ENCODE measurements at places on chromosomes 3 and 15. TPM values are rescaled to one million over a fixed set of nuclear protein-coding genes. Genes with fewer than 3 reads are reported as not detected.

The PLCH1 gene
- total RNA-seq: 0.44 TPM

The GUCA1C gene
- total RNA-seq: not detected

The ACTRT3 gene
- 3.4 TPM for total RNA-seq

The CHRNA7 gene
- 0.84 TPM for total RNA-seq

The LEKR1 gene
- total RNA-seq: 0.27 TPM

The GOLGA6B gene
- not detected for total RNA-seq

DNA sequence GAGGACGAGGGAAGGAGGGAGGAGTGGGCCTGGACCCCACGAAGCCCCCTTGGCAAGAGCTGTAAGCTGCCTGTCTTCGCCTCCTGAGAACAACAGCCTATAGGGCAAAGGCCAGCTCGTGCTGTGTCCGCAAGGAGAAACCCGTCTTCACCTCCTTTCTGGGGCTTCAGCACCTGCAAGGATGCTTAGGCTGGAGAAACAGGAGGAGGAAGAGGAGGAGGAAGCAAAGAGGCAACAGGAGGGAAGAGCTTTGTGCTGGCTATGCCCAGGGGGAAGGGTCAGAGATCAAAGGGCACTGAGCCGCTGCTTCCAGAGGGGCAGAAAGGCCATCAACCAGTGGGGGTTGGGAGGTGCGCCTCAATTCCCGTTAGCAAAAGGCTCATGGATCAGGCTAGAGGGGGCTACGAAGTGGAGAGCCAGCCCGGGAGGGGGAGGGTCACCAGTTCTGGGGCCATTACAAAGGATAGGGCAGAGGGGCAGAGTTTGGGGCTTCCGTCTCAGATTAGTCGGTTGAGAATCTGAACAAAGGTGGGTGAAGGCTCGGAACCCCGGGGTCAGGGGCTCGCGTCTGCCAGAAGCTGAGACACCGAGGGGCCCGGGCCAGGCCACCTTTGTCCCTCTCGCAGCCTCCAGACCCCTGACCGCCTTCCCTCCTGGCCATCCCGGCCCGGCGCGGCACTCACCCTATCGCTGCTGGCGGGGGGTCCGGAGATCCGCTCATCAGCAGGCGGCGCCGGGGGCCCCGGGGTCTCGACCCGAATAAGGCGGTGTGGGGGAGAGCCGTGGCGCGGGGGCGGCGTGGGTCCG lies 792 bp downstream of the SHF start:
- peak overlapping the region; percentile 72 for H3K27ac ChIP-seq
- H3K4me1 ChIP-seq: peaks cover 46% of the 10 kb centered on the region
- peak overlapping the region; percentile 82 for H3K4me3 ChIP-seq
- peaks cover 5% of the 10 kb centered on the region for H3K27me3 ChIP-seq
- no peaks in the 10 kb centered on the region for H3K36me3 ChIP-seq

DNA sequence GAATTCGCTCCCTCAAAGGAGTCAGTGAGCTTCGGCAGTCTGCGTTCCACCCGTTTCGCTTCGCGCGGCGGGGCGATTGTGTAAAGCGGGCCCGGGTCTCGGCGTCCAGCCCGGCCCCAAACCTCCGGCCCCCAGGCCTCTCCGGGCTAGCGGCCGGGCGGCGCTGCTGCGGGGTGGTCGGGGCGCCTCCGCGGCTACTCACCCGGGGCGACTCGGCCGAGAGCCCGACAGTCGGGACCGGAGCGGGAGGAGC lies 412 bp downstream of the CHDH start:
- no peak overlapping the region for H3K27ac ChIP-seq
- no peak for DNase-seq
- H3K4me1 ChIP-seq: peaks cover 6% of the 10 kb centered on the region
- peak overlapping the region; percentile 56 for H3K4me3 ChIP-seq

DNA sequence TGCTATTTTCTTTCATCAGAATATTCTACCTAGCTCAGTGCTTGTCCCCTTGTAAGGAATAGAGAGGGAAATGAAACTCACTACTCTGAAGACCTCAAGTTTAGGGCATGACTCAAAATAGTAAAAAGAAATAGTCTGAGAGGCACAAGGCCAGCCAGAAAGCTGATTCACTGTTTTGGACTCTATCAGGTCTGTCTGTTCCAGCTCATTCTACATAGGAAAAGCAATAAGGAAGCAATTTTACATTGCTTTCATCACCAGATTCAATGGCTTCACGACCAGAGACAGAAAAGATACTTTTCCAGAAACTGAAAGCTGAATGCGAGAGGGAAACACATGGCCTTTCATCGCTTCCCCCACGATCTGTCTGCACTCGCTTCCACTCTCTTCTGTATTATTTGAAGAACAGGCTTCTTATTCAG lies 276.0 kb downstream of the GBE1 start:
- H3K4me1 ChIP-seq: no peaks in the 10 kb centered on the region
- DNase-seq: peak; percentile 94
- peak overlapping the region; percentile 35 for H3K27ac ChIP-seq
- no peaks in the 10 kb centered on the region for H3K36me3 ChIP-seq
- H3K27me3 ChIP-seq: no peaks in the 10 kb centered on the region

DNA sequence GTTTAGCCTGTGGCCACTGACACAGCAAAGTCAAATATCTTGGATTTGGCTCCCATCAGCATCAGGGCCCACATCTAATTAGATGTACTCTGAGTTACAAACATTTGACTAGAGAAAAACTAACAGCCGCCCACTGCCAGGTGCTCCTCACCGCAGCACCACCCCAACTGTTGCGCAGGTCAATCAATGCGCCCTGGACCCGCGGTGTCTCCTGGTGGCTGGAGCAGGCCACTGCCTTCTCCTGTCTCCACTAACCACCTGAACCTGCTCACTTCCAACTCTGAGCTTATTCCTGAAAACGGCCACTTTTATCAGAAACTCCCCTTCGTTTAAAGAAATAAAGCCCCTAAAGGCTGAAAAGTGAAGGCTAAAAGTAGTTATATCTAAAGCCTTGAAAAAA lies 4.3 kb downstream of the RIOX2 start:
- no peak overlapping the region for H3K27ac ChIP-seq
- H3K4me1 ChIP-seq: peaks cover 11% of the 10 kb centered on the region
- H3K4me3 ChIP-seq: no peak overlapping the region
- no peak for DNase-seq
- no peaks in the 10 kb centered on the region for H3K27me3 ChIP-seq

DNA sequence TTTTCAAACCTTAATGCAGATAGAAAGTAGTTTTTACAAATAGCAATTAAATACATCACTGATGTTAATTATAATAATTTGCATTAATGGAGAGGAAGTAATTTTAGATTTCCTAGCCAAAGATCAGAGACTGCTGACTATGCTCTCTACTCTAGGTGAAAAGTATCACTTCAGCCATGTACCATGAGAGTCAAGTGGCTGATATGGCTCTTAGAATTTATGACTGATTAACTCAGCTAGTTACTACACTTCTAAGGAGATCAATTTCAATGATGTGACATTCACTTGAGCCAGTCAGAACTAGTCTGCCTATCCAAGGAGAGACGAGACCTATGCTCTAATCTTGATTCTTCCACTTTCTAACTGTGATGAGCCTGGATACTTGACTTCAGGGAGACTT lies 405.7 kb upstream of the RORA start:
- no peak for DNase-seq
- H3K4me3 ChIP-seq: no peak overlapping the region
- H3K36me3 ChIP-seq: no peaks in the 10 kb centered on the region
- H3K4me1 ChIP-seq: peaks cover under 1% of the 10 kb centered on the region

- H3K27me3 ChIP-seq: no peaks in the 10 kb centered on the region
- no peaks in the 10 kb centered on the region for H3K4me1 ChIP-seq
- H3K27ac ChIP-seq: no peak overlapping the region
- no peaks in the 10 kb centered on the region for H3K36me3 ChIP-seq
- DNase-seq: peak; percentile 22
- H3K4me3 ChIP-seq: no peak overlapping the region
These were observed 67.1 kb downstream of the OXSM start for GRCh38 chr3:25856902-25857518.

GRCh38 chr3:167302678-167303077 lies 77.4 kb downstream of the ZBBX start:
- no peak overlapping the region for H3K4me3 ChIP-seq
- no peak for DNase-seq
- H3K27ac ChIP-seq: no peak overlapping the region

GRCh38 chr3:59609657-59610348 lies 560.0 kb upstream of the CFAP20DC start:
- H3K36me3 ChIP-seq: no peaks in the 10 kb centered on the region
- no peaks in the 10 kb centered on the region for H3K27me3 ChIP-seq
- H3K4me1 ChIP-seq: peaks cover 14% of the 10 kb centered on the region
- DNase-seq: peak; percentile 67

- no peak overlapping the region for H3K4me3 ChIP-seq
- no peaks in the 10 kb centered on the region for H3K4me1 ChIP-seq
- H3K27me3 ChIP-seq: no peaks in the 10 kb centered on the region
- H3K36me3 ChIP-seq: no peaks in the 10 kb centered on the region
These were observed 75.7 kb downstream of the ITPR1 start for GRCh38 chr3:4568841-4569240.

DNA sequence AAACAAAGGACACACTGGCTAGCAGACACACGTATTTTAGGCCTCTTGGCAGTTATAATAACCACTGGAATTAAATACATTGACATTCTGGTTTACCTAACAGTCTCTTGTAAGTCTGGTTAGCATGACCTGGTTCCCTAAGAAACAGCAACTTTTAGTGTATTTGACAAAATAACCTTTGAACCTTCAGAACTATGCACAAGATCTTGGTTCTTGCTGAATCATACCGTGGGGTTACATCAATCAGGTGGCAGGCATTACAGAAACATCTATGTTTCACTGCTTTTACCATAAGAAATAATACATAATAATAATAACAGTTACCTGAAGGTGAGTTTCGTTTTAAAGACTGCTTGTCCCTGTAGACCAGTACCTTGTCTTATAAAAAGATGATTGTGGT lies 18.8 kb downstream of the LEO1 start:
- no peaks in the 10 kb centered on the region for H3K4me1 ChIP-seq
- H3K27ac ChIP-seq: no peak overlapping the region
- no peak overlapping the region for H3K4me3 ChIP-seq
- no peak for DNase-seq

Measured in muscle of leg (tissue), 16 donors.